ENCODE measurements at places on chromosomes 4 and X. TPM values are rescaled to one million over a fixed set of nuclear protein-coding genes. Genes with fewer than 3 reads are reported as not detected.

- no peak for DNase-seq
These were observed 1.3 kb upstream of the CCNA2 start for GRCh38 chr4:121824950-121825349.

DNA sequence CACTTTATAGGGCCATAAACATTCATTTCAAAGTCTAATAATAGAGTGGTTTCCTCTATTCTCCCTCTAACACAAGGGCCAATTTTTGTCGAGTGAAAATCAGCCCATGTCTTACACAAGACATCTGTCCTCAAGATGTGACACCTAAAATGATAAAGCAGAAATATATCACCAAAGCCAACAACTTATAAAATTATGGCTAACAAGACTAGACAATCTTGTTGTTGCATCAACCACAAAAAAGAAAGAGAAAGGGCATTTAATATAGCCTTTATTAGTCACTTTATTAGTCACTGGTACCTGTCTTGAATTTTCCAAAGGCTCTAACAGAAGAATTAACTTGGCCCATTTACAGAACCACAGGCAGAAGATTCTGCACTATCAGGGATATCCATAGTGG, 161.6 kb downstream of the SMIM20 start:
- no peak for DNase-seq

DNA sequence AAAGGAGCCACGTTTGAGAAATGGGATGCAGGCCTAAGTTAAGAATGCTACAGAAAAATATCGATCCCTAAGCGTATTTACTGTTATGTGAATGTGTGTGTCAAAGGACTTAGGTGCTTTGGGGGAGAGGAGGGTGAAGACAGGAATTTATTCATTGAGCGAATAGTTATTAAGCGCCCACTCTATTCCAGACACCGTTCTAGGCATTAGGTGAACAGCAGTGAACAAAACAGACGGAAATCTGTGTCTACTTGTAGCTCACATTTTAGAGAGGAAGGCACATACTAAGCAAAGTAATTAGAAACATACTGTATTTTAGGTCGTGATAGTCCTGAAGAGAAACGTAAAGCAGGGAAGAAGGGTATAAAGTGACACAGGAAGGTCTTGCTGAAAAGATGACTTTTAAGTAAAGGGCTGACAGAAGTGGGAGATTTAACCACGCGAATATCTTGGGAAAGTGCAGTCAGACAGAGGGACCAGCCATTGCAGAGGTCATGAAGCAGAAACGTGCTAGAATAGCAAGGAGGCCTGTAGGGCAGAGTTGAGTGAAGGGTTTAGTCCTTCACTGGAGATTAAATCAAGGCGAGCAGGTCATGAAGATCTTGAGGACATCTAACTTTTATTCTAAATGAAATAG, 541 bp downstream of the AIMP1 start:
- peak; percentile 32 for DNase-seq

- no peak for DNase-seq
These were observed 178.1 kb upstream of the LEF1 start for GRCh38 chr4:108346818-108347210.

- no peak for DNase-seq
These were observed 192.7 kb upstream of the NUDT6 start for GRCh38 chr4:123114915-123115756.

DNA sequence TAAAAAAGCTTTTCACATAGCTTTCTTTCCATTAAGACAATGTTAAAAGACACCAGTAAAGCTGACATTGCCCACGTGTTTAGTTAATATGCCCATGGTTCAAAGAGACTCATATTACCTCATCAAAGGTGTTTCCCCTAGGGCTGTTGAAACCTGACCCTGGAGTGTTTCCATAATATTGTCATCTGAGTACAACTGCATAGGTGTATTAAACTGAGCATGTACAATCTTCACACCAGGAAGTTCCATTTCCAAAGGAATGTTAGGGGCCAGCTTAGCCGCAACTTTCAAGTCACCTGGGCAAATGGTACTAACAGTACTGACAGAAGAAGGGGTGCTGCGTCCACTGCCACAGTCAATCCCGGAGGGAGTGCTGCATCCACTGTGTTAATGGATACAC, 27.1 kb downstream of the PDLIM3 start:
- DNase-seq: no peak

- no peak for DNase-seq
These were observed 133.8 kb upstream of the UGT8 start for GRCh38 chr4:114464726-114465272.

DNA sequence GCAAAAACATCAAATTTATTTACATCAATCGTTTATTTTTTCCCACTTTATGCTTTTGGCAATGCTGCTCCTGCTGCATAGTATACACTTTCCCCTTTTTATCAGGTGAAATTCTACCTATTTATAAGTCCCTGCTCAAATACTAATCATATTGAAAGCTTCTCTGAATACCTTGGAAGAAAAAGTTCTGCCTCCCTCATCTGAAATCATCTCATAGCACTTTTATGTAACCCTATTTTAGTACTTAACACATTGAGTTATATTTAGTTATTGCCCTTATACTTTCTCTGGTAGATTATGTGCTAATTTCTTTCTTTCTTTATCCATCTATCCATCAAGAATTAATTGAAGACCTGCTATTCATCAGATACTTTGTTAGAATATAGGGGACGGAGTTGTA, 1.1 kb upstream of the WDR17 start:
- DNase-seq: no peak

GRCh38 chrX:82384401-82384800, 1123.7 kb upstream of the POU3F4 start:
- no peak for DNase-seq

GRCh38 chrX:20063153-20063552, 53.6 kb downstream of the MAP7D2 start:
- no peak for DNase-seq

DNA sequence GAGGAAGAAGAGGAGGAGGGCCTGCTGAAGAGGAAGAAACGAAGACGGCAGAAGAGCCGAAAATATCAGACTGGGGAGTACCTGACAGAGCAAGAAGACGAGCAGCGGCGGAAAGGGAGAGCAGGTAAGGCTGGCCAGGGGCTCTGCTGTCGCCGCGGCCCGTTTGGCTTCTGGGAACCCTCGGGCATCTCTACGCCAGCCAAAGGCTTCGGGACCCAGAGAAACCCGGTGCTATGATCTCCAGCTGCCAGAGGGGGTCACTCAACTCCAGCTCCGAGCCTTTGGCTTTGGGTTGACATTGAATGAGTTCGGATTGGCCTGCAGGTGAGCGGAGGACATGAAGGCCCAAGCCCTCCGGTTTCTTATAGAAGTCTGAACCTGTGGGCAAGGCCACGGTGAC, 42.8 kb downstream of the BCORL1 start:
- DNase-seq: no peak

GRCh38 chrX:53288189-53288588, 6.8 kb upstream of the IQSEC2 start:
- DNase-seq: peak; percentile 64

- DNase-seq: no peak
These were observed 49.3 kb downstream of the APELA start for GRCh38 chr4:164926301-164926700.

DNA sequence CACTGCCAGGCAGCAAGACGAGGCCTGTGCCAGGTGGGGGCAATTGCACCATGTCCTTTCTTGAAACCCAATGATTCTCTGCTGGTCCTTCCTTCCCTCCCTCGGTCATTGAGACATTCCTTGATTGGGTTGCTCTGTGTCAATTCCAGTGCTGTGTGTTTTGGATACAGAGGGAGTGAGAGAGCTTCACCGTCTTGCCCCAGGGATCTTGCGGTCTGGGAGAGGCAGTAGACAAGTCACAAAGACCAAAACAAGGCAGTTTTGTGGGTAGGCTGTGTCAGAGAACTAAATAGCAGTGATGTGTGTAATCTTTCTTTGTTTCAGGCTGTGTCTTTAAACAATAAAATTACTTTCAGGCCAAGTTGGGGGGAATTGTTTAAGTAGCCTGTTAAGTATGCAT, 38.8 kb upstream of the TADA2B start:
- no peak for DNase-seq

The FATE1 gene
- total RNA-seq: not detected

The GLRB gene
- total RNA-seq: not detected

The CXCL9 gene
- not detected for total RNA-seq

The KLB gene
- not detected for total RNA-seq

The ASB5 gene
- total RNA-seq: not detected

The SPANXN3 gene
- not detected for total RNA-seq

The RIPPLY1 gene
- not detected for total RNA-seq

The CLGN gene
- 2.7 TPM for total RNA-seq

All from K562 (cell line).